ENCODE measurements at places on chromosomes 5 and 9.

DNA sequence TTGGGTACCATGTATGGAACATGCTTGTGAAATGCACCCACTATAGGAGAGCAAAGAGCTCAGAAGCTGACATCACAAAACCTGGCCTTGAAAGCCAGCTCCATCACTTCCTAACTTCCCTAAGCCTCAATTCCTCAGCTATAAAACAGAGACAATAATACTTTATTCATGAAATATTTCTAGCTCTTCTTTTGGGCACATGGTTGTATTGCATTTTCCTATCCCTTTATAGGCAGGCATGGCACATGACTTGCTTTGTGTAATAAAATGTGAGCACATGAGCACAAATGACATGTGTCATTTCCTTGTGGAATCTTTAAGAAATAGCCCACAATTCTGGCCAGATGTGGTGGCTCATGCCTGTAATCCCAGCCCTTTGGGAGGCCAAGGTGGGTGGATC lies 18.5 kb downstream of the ZNF366 start:
- no peak for DNase-seq
- H3K4me1 ChIP-seq: peaks cover 8% of the 10 kb centered on the region
- H3K4me3 ChIP-seq: no peak overlapping the region
- H3K27me3 ChIP-seq: no peaks in the 10 kb centered on the region
- no peaks in the 10 kb centered on the region for H3K36me3 ChIP-seq

GRCh38 chr9:71859939-71860338 lies 51.1 kb downstream of the ABHD17B start:
- DNase-seq: no peak
- H3K4me3 ChIP-seq: no peak overlapping the region
- no peaks in the 10 kb centered on the region for H3K27me3 ChIP-seq
- no peak overlapping the region for H3K27ac ChIP-seq
- peaks cover 43% of the 10 kb centered on the region for H3K36me3 ChIP-seq
- no peaks in the 10 kb centered on the region for H3K4me1 ChIP-seq

DNA sequence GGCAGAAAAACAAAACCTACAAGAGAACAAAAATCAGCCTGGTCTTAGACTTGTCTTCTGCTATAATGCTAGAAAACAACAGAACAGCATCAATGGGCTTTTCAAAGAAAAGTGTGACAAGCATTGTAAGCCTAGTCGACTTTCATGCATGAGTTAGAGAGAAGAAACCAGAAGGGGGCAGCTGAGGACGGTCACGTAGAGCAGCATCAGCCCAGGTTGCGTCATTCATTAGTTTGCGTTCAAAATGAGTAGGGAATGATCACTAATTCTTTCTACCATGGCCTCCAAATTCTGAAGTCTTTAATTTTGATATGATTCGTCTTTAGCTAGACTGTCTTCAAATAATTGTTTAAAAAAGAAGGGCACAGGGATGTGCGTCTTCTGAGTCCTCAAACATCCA lies 4.7 kb upstream of the ISCA1 start:
- no peaks in the 10 kb centered on the region for H3K36me3 ChIP-seq
- no peaks in the 10 kb centered on the region for H3K27me3 ChIP-seq
- H3K4me3 ChIP-seq: no peak overlapping the region

GRCh38 chr9:116471093-116471906 lies 215.8 kb upstream of the TRIM32 start:
- peak overlapping the region; percentile 37 for H3K4me3 ChIP-seq
- peak; percentile 76 for DNase-seq
- H3K36me3 ChIP-seq: no peaks in the 10 kb centered on the region
- H3K4me1 ChIP-seq: peaks cover 41% of the 10 kb centered on the region
- no peaks in the 10 kb centered on the region for H3K27me3 ChIP-seq
- peak overlapping the region; percentile 40 for H3K27ac ChIP-seq

- no peaks in the 10 kb centered on the region for H3K36me3 ChIP-seq
- peaks cover 10% of the 10 kb centered on the region for H3K4me1 ChIP-seq
- DNase-seq: no peak
- no peak overlapping the region for H3K4me3 ChIP-seq
- no peak overlapping the region for H3K27ac ChIP-seq
- H3K27me3 ChIP-seq: peaks cover 2% of the 10 kb centered on the region
Observed at GRCh38 chr5:158388021-158388420, 529.1 kb upstream of the CLINT1 start.

DNA sequence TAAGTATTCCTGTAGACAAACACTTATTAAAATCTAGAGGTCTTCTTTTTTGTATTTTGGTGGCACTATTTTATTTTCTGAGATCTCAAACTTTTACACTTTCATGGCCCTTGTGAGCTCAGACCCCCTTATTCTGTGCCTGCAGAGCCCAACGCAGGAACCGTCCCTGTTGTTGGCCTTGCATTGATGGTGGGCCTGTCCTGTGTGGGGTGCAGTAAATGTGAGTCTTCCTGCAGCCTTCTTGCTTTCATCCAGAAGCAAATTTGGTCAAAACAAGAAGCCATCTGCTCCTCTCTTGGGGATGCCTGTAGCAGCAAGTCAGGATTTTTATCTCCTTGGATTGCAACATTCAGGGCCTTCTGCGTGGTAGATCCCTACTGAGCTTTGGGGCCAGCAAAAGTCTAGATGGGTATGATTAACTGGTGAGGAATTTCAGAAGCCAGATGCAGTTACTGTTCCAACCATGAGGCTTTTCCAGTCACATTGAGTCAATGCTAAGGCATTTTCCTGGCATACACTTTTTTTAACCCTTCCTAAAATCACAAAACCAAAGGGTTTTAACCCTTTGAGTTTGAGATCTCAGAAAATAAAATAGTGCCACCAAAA lies 31.7 kb downstream of the BASP1 start:
- DNase-seq: no peak
- peaks cover 51% of the 10 kb centered on the region for H3K36me3 ChIP-seq
- no peak overlapping the region for H3K4me3 ChIP-seq
- peaks cover 23% of the 10 kb centered on the region for H3K4me1 ChIP-seq
- H3K27ac ChIP-seq: no peak overlapping the region

GRCh38 chr9:28801144-28801799 lies 1228.0 kb upstream of the C9orf72 start:
- no peak for DNase-seq
- no peaks in the 10 kb centered on the region for H3K4me1 ChIP-seq
- no peak overlapping the region for H3K27ac ChIP-seq

- peaks cover 5% of the 10 kb centered on the region for H3K4me1 ChIP-seq
- no peak for DNase-seq
- no peak overlapping the region for H3K4me3 ChIP-seq
- H3K27ac ChIP-seq: no peak overlapping the region
- H3K36me3 ChIP-seq: no peaks in the 10 kb centered on the region
- no peaks in the 10 kb centered on the region for H3K27me3 ChIP-seq
Observed at GRCh38 chr9:106613250-106613737, 249.7 kb upstream of the ZNF462 start.

GRCh38 chr5:106862450-106863193 lies 808.1 kb downstream of the EFNA5 start:
- no peak overlapping the region for H3K4me3 ChIP-seq
- no peaks in the 10 kb centered on the region for H3K27me3 ChIP-seq
- peaks cover 30% of the 10 kb centered on the region for H3K4me1 ChIP-seq

GRCh38 chr5:4642525-4642924 lies 497.6 kb upstream of the ADAMTS16 start:
- peaks cover 7% of the 10 kb centered on the region for H3K27me3 ChIP-seq
- H3K27ac ChIP-seq: no peak overlapping the region
- DNase-seq: no peak
- H3K4me1 ChIP-seq: peaks cover 34% of the 10 kb centered on the region
- no peak overlapping the region for H3K4me3 ChIP-seq

DNA sequence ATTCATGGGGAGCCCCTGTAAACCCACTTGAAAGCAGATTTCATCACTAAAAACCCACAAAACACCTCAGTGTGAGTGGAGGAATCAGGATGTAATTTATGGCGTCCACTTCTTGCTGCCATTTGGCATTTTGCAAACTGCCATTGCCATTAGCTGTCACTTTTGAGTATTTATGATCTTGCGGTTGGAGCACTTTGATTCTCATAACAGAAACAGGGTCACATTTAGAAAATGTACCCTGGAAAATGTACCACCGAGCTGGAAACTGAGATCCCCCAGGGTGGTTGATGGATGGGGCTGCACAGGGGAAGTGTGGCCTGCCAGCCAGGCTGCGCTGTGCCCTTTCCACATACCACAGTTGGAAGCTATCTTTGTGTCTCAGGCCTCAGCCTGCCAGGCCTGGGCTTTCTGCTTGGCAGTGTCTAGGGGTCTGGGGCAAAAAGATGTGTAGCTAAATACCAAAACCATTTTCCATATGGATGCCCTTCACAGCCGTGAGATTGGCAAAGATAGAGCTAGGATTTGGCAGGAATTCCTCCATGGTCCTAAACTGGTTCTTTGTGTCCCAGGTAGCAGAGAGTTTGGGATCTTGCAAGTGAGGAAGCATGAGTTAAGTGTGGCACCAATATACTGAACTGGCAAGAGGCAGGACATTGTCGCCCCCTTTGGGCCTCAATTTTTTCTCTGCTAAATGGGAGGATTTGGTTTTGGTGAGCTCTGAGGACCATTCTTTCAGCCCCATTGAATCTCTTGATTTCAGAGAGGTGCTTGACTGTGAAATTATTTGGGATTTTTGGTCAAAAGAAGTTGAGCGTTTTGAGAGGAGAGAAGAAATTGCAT lies 46.2 kb downstream of the GALNT10 start:
- H3K36me3 ChIP-seq: no peaks in the 10 kb centered on the region
- H3K27ac ChIP-seq: no peak overlapping the region
- H3K4me3 ChIP-seq: no peak overlapping the region
- DNase-seq: no peak
- peaks cover 14% of the 10 kb centered on the region for H3K4me1 ChIP-seq

GRCh38 chr5:169050146-169050571 lies 250.8 kb downstream of the SLIT3 start:
- H3K4me1 ChIP-seq: peaks cover 45% of the 10 kb centered on the region
- peaks cover 7% of the 10 kb centered on the region for H3K36me3 ChIP-seq
- no peak for DNase-seq
- H3K27ac ChIP-seq: no peak overlapping the region

- no peak overlapping the region for H3K4me3 ChIP-seq
- DNase-seq: peak; percentile 62
- H3K36me3 ChIP-seq: no peaks in the 10 kb centered on the region
- H3K27ac ChIP-seq: no peak overlapping the region
Observed at GRCh38 chr9:135329571-135330306, 149.8 kb upstream of the PPP1R26 start.

DNA sequence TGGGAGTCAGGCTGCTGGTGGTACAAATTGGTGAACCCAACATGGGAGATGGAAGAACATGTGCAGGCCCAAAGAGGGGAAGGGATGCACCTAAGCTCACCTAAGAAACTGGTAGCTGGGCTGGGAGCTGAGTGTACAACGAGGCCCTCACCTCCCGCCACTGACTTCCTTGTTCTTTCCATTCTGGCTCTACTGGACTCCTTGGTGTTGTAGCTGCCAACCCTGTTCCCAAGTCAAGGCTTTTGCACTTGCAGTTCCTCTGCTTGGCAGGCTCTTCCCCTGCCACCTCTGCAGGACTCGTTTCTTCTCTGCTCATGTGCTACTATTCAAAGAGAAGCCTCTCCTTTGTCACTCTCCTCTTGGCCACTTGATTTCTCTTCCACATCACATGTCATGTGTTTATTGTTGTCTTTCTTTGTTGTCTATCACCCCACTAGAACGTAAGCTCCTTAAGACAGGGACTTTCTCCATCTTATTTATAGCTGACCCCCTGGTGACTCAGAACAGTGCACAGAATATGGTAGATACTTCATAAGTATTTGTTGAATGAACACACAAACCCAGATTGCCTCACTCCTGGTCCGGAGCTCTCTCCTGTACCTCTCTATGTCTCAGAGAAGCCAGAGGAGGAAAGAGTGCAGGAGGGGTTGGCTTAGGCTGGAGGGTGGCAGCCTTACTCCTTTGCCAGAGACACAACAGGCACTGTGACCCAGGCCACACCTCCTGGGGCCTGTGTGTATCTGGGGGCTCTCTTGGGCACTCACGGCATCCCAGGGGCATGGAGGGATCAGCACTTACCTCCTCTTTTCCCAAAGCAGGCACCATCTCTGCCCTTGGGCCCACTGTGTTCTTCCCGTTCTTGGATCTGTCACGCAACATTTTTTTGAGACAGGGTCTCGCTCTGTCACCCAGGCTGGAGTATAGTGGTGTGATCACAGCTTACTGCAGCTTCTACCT lies 5.2 kb upstream of the SPINK4 start:
- peak overlapping the region; percentile 0 for H3K27ac ChIP-seq
- DNase-seq: no peak
- peaks cover 29% of the 10 kb centered on the region for H3K27me3 ChIP-seq
- H3K36me3 ChIP-seq: no peaks in the 10 kb centered on the region
- H3K4me1 ChIP-seq: peaks cover 4% of the 10 kb centered on the region

GRCh38 chr5:85320495-85320894 lies 935.8 kb upstream of the EDIL3 start:
- H3K27me3 ChIP-seq: no peaks in the 10 kb centered on the region
- DNase-seq: no peak
- H3K4me1 ChIP-seq: no peaks in the 10 kb centered on the region
- H3K27ac ChIP-seq: no peak overlapping the region

GRCh38 chr5:148850836-148851235 lies 24.4 kb downstream of the ADRB2 start:
- no peak overlapping the region for H3K27ac ChIP-seq
- H3K4me3 ChIP-seq: no peak overlapping the region
- no peak for DNase-seq
- H3K27me3 ChIP-seq: peaks cover 18% of the 10 kb centered on the region
- no peaks in the 10 kb centered on the region for H3K4me1 ChIP-seq

DNA sequence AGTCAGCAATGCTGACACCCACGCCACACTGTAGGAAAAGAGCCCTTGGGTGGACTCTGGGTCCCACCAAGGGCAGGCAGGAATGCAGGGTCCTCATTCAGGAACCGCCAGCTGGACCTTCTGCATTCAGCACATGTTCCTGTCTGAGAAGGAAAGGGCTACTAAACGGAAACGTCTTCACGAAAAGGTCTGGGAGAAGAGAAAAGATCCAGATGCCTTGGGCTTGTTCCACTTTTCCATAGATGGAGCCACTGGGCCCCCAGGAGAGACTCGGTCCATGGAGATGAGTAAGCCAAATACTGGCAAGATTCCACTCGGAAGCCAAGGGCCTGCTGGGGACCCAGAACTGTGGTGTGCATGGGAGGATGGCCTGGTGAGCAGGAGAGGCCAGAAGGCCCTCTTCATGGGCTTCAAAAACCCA lies 38.4 kb downstream of the LHFPL2 start:
- H3K4me3 ChIP-seq: no peak overlapping the region
- DNase-seq: peak; percentile 39
- no peak overlapping the region for H3K27ac ChIP-seq
- peaks cover 42% of the 10 kb centered on the region for H3K4me1 ChIP-seq

- DNase-seq: peak; percentile 11
- H3K27me3 ChIP-seq: peaks cover 12% of the 10 kb centered on the region
- H3K36me3 ChIP-seq: no peaks in the 10 kb centered on the region
- H3K4me3 ChIP-seq: no peak overlapping the region
- H3K4me1 ChIP-seq: no peaks in the 10 kb centered on the region
Observed at GRCh38 chr5:171692107-171692506, 93.5 kb upstream of the SMIM23 start.

GRCh38 chr9:71025728-71026127 lies 95.7 kb downstream of the TRPM3 start:
- no peak for DNase-seq
- H3K27ac ChIP-seq: no peak overlapping the region
- no peak overlapping the region for H3K4me3 ChIP-seq
- no peaks in the 10 kb centered on the region for H3K4me1 ChIP-seq
- no peaks in the 10 kb centered on the region for H3K27me3 ChIP-seq
- H3K36me3 ChIP-seq: no peaks in the 10 kb centered on the region

GRCh38 chr9:114919611-114920010 lies 10.8 kb downstream of the TNFSF8 start:
- H3K4me3 ChIP-seq: no peak overlapping the region
- no peak for DNase-seq
- H3K4me1 ChIP-seq: no peaks in the 10 kb centered on the region
- peaks cover 6% of the 10 kb centered on the region for H3K27me3 ChIP-seq
- H3K36me3 ChIP-seq: no peaks in the 10 kb centered on the region
